Germinal center (tissue), 1 donor: ENCODE measurements at places on chromosomes 5 and 9.

- no peak for DNase-seq
Observed at GRCh38 chr9:109329638-109330258, 8.9 kb upstream of the EPB41L4B start.

DNA sequence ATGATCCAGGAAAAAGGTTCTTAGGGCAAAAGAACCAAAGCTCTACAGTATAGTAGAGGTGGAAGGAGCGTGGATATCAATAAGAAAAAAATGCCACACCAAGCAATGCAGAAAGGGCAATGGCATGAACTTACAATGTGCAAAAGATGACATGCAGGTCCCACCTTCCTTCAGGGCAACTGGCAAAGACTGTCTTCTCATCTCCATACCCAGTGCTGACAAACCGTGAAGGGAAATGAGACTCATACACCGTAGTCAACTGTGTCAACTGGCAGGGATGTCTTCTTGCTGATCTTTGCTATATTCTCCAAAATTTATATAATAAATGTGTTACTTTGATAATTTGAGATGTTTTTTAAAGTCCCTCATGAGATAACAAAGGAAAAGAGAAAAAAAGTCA, 36.0 kb downstream of the MED27 start:
- no peak for DNase-seq

DNA sequence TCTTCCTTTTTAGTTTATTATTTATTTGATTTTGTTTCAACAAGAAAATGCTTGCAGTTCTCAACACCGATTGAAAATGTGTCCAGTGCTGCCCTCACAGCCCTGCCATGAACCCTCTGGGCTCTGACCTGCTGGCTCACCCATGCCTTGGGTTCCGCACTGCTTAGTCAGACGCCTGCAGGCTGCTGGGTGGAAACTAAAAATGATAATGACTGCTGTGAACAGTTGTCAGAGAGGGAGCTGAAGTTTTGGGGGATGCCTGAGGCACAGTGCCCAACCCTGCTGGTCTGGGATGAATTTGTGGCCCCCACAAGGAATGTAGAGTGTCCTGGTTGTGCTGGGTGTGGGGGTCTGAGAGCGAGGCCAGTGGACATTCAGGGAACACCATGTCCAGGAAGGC, 22.2 kb upstream of the CFAP157 start:
- no peak for DNase-seq

DNA sequence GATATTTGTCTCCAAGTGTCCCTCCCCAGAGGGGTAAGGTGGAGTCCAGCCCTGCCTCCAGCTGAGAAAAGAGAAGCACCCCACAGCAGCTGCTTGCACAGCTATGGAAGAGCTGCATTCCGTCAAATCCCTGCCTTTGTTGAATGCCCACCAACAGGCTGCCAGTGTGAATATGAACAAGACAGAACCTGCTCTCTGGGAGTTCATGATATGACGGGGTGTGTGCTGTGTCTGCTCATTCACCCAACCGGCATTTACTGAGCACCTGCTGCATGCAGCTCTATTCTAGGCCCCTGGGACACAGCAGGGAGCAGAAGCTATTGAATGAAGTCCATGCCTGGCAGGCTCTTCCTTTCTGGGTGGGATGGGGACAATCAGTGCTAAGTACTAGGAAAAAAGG, 238.8 kb downstream of the GADD45G start:
- DNase-seq, result no peak

GRCh38 chr5:72908664-72909063, 47.2 kb upstream of the FCHO2 start:
- DNase-seq, result no peak
